Activated CD8-positive, alpha-beta memory T cell treated with anti-CD3 and anti-CD28 coated beads, Interleukin-2, amount 10 ng/mL, durations not matched to agents 7 days and 5 days (primary cell): ENCODE measurements at places on chromosomes 11 and 22. TPM values are rescaled to one million over a fixed set of nuclear protein-coding genes. Genes with fewer than 3 reads are reported as not detected.

GRCh38 chr22:50710221-50710620 is 27.8 kb upstream of the ACR start:
- no peak overlapping the region for H3K4me3 ChIP-seq
- no peak overlapping the region for H3K27ac ChIP-seq
- H3K36me3 ChIP-seq: no peaks in the 10 kb centered on the region
- H3K4me1 ChIP-seq: no peaks in the 10 kb centered on the region
- DNase-seq: no peak

DNA sequence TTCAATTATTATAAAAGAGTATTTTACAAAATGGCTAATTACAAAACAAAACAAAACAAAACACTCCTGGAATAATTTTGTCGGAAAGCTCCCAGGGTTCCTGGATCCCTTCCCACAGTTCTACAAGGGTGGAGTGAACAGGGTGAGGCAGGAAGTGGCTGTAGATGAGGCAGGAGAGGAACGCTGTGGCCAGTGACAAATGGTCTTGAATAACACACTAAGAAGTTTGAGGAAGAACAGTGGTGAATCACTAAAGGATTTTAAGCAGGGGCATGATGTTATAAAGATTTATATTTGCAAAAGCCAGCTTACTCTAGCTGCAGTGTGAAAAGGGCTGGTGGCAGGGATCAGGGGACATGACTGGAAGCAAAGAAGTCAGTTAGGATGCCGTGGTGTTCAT is 33.8 kb upstream of the APOA1 start:
- DNase-seq: no peak
- peak overlapping the region; percentile 57 for H3K27ac ChIP-seq
- H3K36me3 ChIP-seq: peaks cover 45% of the 10 kb centered on the region
- H3K27me3 ChIP-seq: no peaks in the 10 kb centered on the region
- peaks cover 22% of the 10 kb centered on the region for H3K4me1 ChIP-seq
- H3K4me3 ChIP-seq: no peak overlapping the region

GRCh38 chr22:20422271-20423007 is 15.2 kb downstream of the SCARF2 start:
- H3K36me3 ChIP-seq: no peaks in the 10 kb centered on the region
- no peak for DNase-seq
- H3K4me1 ChIP-seq: peaks cover 3% of the 10 kb centered on the region
- no peak overlapping the region for H3K4me3 ChIP-seq

REXO2 gene
- 55.5 TPM for total RNA-seq

DNA sequence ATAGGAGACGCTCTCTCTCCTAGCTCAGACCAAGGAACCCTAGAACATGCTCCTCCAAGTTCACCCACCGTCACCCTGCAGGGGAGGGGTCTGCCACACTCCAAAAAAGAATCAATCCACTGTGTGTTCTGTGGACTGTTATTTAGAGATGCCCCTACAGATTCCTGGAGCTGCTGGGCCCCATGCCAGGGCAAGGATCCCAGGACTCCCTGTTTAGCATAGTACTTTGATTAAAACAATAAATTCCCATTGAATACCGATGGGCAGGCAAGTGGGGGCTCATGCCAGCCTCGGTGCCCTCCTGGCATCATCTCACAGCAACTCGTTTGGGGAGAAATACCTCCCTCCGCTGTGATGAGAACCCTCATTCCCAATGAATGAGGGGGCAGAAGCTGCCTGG is 247.5 kb downstream of the ST3GAL4 start:
- peaks cover 14% of the 10 kb centered on the region for H3K27me3 ChIP-seq
- no peak overlapping the region for H3K27ac ChIP-seq
- no peaks in the 10 kb centered on the region for H3K4me1 ChIP-seq
- no peak for DNase-seq

SLC6A5 gene
- not detected for total RNA-seq

GRCh38 chr11:8347978-8348377 is 84.3 kb upstream of the LMO1 start:
- peaks cover 2% of the 10 kb centered on the region for H3K27me3 ChIP-seq
- H3K27ac ChIP-seq: no peak overlapping the region

GRCh38 chr11:120511820-120512738 is 531 bp downstream of the GRIK4 start:
- H3K27me3 ChIP-seq: peaks cover 65% of the 10 kb centered on the region
- no peaks in the 10 kb centered on the region for H3K36me3 ChIP-seq
- DNase-seq: no peak
- no peak overlapping the region for H3K27ac ChIP-seq
- no peak overlapping the region for H3K4me3 ChIP-seq

- no peaks in the 10 kb centered on the region for H3K27me3 ChIP-seq
- H3K36me3 ChIP-seq: no peaks in the 10 kb centered on the region
- H3K27ac ChIP-seq: no peak overlapping the region
- no peak for DNase-seq
- no peak overlapping the region for H3K4me3 ChIP-seq
Observed at GRCh38 chr22:31128156-31128555, 5.4 kb downstream of the INPP5J start.

DNA sequence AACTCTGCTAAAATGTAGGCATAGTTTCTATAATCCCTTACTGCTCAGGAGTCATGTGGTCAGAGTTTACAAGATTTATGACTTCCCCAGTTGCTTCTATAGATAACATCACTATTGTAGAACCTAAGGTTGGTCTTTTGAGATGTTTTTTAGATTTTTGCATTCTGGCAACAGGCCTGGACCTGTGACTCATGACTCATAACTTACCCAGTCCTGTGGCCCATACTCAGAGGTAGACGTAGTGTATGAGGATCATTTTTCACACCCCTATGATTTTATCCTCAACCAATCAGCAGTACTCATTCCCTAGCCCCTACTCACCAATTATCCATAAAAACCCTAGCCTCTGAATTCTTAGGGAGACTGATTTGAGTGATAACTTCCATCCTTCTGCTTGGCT is 384.4 kb upstream of the DDI1 start:
- H3K36me3 ChIP-seq: no peaks in the 10 kb centered on the region
- H3K27ac ChIP-seq: no peak overlapping the region
- H3K4me1 ChIP-seq: no peaks in the 10 kb centered on the region
- H3K27me3 ChIP-seq: no peaks in the 10 kb centered on the region
- H3K4me3 ChIP-seq: no peak overlapping the region

- no peaks in the 10 kb centered on the region for H3K27me3 ChIP-seq
- H3K4me1 ChIP-seq: peaks cover 6% of the 10 kb centered on the region
- DNase-seq: no peak
- H3K36me3 ChIP-seq: no peaks in the 10 kb centered on the region
Observed at GRCh38 chr11:66953081-66953833, 4.9 kb downstream of the PC start.

DNA sequence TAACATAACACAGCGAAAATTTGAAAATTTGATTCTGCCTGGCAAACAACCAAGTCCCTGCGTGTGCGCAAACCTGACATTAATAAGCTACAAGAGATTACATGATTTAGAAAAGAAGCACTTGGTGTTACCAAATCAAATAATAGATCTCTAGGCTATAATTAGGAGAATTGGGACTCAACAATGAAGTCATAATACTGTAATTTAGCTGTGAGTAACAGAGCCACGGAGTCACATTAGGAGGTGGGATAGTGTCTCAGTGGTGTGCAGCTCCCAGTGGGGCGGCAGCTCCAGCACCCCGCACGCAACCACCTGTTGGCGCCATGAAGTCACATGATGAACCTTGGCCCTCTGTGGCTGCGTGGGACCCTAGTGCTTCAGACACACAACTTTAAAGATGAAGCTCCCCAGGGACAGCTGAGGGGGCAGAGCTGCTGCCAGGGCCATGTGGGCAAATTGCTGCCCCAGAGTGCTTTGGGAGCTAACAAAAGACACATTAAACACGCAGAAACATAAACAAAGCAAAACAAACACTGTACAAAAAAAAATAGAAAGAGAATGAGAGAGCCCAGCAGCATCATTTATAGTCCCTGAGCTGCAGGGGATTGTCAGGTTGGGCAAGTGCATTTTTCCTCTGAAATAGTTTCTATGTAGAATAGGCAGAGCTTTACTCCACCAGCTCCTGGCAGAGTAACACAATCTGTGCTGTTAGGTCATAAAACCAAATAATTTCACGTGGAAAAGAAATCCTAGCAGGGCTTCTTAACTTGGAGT is 605.6 kb downstream of the SOX6 start:
- no peaks in the 10 kb centered on the region for H3K27me3 ChIP-seq
- no peak overlapping the region for H3K27ac ChIP-seq
- H3K4me1 ChIP-seq: no peaks in the 10 kb centered on the region
- DNase-seq: no peak

GRCh38 chr11:107653076-107653475 is 58.8 kb downstream of the SLN start:
- no peak overlapping the region for H3K4me3 ChIP-seq
- no peaks in the 10 kb centered on the region for H3K4me1 ChIP-seq
- no peak overlapping the region for H3K27ac ChIP-seq
- DNase-seq: no peak
- H3K27me3 ChIP-seq: peaks cover 37% of the 10 kb centered on the region
- no peaks in the 10 kb centered on the region for H3K36me3 ChIP-seq

- no peak overlapping the region for H3K4me3 ChIP-seq
- H3K27me3 ChIP-seq: no peaks in the 10 kb centered on the region
- no peaks in the 10 kb centered on the region for H3K36me3 ChIP-seq
- no peaks in the 10 kb centered on the region for H3K4me1 ChIP-seq
- no peak overlapping the region for H3K27ac ChIP-seq
Observed at GRCh38 chr22:48639896-48640748, 1187.6 kb downstream of the BRD1 start.

DNA sequence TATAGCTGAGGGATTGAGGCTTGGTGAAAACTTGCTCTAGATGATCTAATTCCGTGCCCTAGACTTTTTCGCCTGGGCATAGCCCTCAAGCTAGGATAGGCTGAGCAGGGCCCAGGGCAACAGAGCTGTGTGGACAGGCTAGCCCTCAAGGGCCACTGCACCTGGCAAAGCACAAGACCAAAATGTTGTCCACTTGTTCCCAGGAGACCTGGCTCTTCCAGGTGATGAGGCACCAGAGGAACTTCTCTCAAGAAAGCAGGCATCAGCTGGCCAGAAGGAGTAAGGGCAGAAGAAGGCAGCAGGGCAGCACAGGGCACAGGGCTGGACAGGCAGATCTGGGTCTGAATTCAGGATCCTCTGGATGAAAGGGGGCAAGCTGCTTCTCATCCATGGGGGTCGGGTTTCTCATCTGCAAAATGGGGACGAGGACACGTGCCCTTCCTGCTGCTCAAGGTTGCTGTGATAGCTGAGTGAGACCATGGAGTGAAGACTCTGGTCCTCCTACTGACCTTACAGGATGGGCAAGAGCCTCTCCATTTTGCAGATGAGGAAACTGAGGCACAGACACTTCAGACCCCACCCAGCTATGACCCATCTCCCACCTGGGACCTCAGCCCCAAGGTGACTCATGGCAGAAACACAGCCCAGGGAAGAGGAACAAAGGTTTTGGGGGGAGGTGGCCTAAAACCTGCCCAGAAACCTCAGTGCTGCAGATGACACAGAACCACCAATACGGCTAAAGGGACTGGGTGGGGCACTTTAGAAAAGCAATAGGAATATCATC is 42.2 kb upstream of the PRDM11 start:
- DNase-seq: peak; percentile 39
- H3K27me3 ChIP-seq: peaks cover 21% of the 10 kb centered on the region
- H3K27ac ChIP-seq: no peak overlapping the region
- H3K4me3 ChIP-seq: no peak overlapping the region
- H3K36me3 ChIP-seq: no peaks in the 10 kb centered on the region

GRCh38 chr22:35839841-35840301 is 122.2 kb downstream of the APOL5 start:
- H3K4me1 ChIP-seq: peaks cover 11% of the 10 kb centered on the region
- no peaks in the 10 kb centered on the region for H3K36me3 ChIP-seq
- DNase-seq: no peak
- H3K4me3 ChIP-seq: no peak overlapping the region

- no peak overlapping the region for H3K4me3 ChIP-seq
- H3K4me1 ChIP-seq: peaks cover 17% of the 10 kb centered on the region
- peaks cover 2% of the 10 kb centered on the region for H3K27me3 ChIP-seq
- peaks cover 5% of the 10 kb centered on the region for H3K36me3 ChIP-seq
- no peak for DNase-seq
- no peak overlapping the region for H3K27ac ChIP-seq
Observed at GRCh38 chr22:46572911-46573780, 35.7 kb upstream of the CELSR1 start.

OR8B4 gene
- total RNA-seq: not detected

GRCh38 chr11:10322401-10322800 is 17.5 kb downstream of the ADM start:
- H3K4me3 ChIP-seq: no peak overlapping the region
- DNase-seq: no peak
- peak overlapping the region; percentile 48 for H3K27ac ChIP-seq
- peaks cover 4% of the 10 kb centered on the region for H3K4me1 ChIP-seq
- no peaks in the 10 kb centered on the region for H3K36me3 ChIP-seq

DNA sequence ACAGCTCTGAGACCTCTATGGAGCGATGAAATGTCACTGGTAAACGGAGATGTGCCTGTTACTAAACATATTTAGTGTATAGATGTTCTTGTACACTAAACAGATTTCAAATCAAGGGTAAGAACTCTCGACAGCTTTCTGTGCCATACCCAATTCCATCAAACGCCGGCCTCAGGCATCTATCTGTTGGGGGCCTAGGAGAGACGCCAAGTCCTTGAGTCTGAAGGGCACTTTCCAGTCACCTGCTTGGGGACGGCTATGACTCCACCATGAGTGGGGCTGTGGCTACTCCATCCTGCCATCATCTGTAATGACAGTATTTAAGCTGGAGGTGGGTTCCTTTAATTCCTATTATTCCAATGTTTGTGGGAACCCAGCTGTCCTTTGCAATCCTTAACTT is 87.8 kb downstream of the SHANK2 start:
- H3K4me3 ChIP-seq: no peak overlapping the region
- peaks cover 4% of the 10 kb centered on the region for H3K27me3 ChIP-seq
- no peak overlapping the region for H3K27ac ChIP-seq
- DNase-seq: no peak
- no peaks in the 10 kb centered on the region for H3K4me1 ChIP-seq
- H3K36me3 ChIP-seq: no peaks in the 10 kb centered on the region

GRCh38 chr11:10537600-10537999 is 3.4 kb downstream of the RNF141 start:
- H3K4me1 ChIP-seq: peaks cover 25% of the 10 kb centered on the region
- H3K4me3 ChIP-seq: no peak overlapping the region
- no peak for DNase-seq

ACRV1 gene
- total RNA-seq: not detected

DNA sequence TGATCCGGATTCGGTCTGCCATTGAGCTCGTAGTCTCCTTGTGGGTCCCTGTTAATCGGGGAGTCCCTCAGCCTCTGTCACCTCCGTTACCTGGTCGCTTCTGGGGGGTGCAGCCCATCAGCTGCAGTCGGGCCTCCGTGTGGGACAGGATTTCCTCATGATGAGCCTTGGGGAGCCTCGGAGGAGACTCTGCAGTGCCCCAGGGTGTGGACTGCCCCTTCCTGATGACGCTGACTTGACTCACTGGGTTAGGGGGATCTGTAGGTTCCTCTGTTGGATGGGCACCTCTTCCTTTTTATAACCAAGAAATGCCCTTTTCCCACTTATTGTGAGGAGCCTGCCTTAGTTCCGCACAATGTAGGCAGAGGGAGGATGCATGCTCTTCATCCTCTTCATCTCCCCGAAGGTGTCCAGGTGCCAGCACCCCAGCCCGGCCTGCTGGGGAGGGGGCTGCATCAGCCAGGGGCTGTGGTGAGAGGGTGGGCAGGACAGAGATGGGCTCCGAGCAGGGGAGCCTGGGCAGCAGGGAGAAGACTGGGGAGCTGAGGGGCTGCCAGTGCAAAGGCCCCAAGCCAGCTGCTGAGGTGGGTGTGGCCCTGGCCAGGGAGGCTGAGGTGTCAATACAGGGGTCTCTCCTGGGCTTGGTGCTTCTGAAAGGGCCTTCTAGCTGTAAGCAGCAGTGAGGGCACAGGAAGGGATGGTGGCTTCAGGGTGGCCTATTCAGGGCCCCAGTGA is 13.5 kb upstream of the TTLL8 start:
- H3K27me3 ChIP-seq: no peaks in the 10 kb centered on the region
- H3K36me3 ChIP-seq: no peaks in the 10 kb centered on the region
- no peak for DNase-seq
- no peaks in the 10 kb centered on the region for H3K4me1 ChIP-seq
- H3K27ac ChIP-seq: no peak overlapping the region

HTR3B gene
- not detected for total RNA-seq
